ENCODE measurements at places on chromosomes 5 and 9.

DNA sequence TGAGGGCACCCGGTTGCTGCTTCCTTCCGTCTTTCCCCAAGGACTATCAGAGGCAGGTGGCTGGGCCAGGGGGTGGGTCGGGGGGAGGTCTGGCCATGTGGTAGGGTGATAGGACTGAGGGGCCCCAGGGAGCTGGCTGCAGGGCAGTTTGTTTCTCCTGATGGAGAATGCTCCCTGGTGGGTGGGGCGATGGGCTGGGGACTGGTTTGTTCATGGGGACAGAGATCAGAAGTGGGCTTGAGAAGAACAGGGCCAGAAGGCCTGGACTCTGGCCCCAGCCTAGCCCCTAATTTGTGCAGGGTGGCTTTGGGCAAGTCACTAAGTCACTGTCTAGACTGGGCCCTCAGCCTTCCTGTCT is 117.4 kb downstream of the RGS3 start:
- H3K4me3 ChIP-seq: peak overlapping the region; percentile 84
- no peaks in the 10 kb centered on the region for H3K27me3 ChIP-seq
- H3K27ac ChIP-seq: peak overlapping the region; percentile 94

DNA sequence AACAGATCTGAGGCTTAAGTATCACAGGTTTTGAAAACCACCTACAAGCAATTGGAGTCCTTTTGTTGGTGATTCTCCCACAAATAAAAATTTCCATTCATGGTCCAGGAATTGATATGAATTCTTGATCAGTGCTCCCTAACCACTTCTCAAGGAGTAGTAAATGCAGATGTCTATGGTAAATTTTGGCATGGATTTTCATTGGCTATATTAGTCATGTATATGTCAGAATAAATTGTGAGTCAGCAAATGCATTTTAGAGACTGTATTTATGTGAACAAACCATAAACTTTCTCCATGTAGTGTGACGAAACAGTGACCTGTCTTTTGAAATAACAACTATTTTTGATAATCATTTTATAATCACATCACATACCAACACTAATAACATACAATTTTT is 611.1 kb downstream of the HTR1A start:
- H3K27me3 ChIP-seq: no peaks in the 10 kb centered on the region
- no peak for DNase-seq

GRCh38 chr9:17185481-17186029 is 50.7 kb downstream of the CNTLN start:
- no peaks in the 10 kb centered on the region for H3K36me3 ChIP-seq
- H3K4me1 ChIP-seq: no peaks in the 10 kb centered on the region
- H3K4me3 ChIP-seq: no peak overlapping the region
- DNase-seq: no peak
- no peaks in the 10 kb centered on the region for H3K27me3 ChIP-seq

DNA sequence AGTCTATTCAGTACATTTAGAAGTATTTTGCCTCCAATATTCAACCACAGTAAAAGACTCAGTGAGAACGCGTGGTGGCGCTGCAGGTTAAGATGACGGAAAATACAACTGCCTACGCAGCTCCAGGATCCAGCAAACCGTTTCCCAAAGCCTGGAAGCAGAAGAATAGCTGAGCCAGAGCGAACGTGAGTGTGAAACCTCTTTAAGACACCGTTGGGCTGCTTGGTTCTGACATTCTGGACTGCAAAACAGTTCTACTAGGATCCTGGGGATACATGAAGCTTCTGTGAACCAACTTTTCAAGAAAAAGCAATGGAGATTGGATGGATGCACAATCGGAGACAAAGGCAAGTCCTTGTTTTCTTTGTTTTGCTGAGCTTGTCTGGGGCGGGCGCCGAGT is at the start of gene PCDHB16:
TSS of gene PCDHB16 (plus strand) at position 140 of the 400 bp plus-strand sequence. CDS start at position 313, 173 bp downstream.
- no peak for DNase-seq
- peaks cover 61% of the 10 kb centered on the region for H3K27me3 ChIP-seq
- peaks cover 6% of the 10 kb centered on the region for H3K36me3 ChIP-seq
- H3K4me1 ChIP-seq: peaks cover 3% of the 10 kb centered on the region

DNA sequence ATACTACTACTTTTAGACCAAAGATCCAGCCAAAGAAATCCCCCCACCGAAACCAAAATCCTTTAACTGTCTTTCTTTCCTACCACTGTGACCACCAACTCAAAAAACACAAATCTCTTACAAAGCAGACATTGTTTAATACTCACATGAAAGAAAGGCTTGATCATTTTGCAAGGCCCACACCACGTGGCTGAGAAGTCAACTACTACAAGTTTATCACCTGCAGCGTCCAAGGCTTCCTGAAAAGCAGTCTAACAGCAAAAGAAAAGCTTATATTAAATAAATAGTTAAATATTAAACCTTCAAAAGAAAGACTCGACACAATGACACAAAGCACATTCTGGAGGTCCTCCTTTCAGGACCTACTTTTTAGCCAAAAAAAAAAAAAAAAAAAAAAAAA is 5.1 kb downstream of the TXN start:
- H3K36me3 ChIP-seq: peaks cover 98% of the 10 kb centered on the region
- H3K4me3 ChIP-seq: no peak overlapping the region
- H3K4me1 ChIP-seq: peaks cover 56% of the 10 kb centered on the region
- no peak for DNase-seq

GRCh38 chr5:35780236-35780635 is 76.5 kb upstream of the IL7R start:
- DNase-seq: peak; percentile 66
- peak overlapping the region; percentile 87 for H3K27ac ChIP-seq
- peak overlapping the region; percentile 39 for H3K4me3 ChIP-seq
- H3K36me3 ChIP-seq: peaks cover 2% of the 10 kb centered on the region

- H3K27ac ChIP-seq: no peak overlapping the region
- H3K4me3 ChIP-seq: no peak overlapping the region
- peaks cover 5% of the 10 kb centered on the region for H3K4me1 ChIP-seq
- DNase-seq: no peak
These were observed 305.2 kb downstream of the EFNA5 start for GRCh38 chr5:107365320-107366109.

DNA sequence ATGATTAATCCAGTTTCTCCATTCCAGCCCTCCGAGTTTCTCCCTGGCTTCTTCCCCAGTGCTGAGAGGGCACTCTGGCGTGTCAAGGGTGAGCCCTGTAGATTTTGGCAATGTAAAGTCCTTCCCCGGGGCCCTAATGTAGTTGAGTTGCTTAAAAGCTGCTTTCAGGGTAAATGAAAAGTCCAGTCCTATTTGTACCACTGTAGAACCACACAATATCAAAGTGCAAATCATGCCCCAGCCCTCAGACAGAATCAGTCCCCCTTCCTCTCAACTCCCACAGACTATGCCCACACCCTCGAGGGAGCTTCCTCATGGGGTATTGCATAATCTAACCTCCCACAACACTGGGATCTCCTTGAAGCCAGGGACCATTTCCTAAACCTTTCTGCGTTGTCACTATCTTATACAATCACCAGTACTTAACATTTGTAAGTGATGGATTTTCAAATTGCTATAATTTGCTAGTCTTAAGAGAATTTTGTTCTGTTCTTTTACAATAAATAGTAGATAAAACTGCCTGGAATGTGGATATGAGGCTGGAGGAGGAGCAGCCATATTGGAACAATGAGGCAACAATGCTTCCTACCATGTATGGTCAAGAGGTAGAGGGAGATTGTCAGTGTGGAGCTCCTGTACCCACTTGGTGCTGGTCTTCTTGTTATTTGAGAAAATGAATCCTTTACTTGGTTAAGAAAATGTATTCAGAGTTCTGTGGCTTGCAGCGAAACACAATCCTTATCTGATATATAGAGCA is 34.4 kb downstream of the ZNF366 start:
- no peaks in the 10 kb centered on the region for H3K4me1 ChIP-seq
- H3K4me3 ChIP-seq: no peak overlapping the region
- peaks cover 20% of the 10 kb centered on the region for H3K27me3 ChIP-seq
- H3K27ac ChIP-seq: no peak overlapping the region

GRCh38 chr9:8666060-8666459 is 866.5 kb upstream of the DMAC1 start:
- DNase-seq: no peak
- no peak overlapping the region for H3K27ac ChIP-seq
- H3K36me3 ChIP-seq: no peaks in the 10 kb centered on the region
- H3K4me3 ChIP-seq: no peak overlapping the region
- H3K4me1 ChIP-seq: no peaks in the 10 kb centered on the region

DNA sequence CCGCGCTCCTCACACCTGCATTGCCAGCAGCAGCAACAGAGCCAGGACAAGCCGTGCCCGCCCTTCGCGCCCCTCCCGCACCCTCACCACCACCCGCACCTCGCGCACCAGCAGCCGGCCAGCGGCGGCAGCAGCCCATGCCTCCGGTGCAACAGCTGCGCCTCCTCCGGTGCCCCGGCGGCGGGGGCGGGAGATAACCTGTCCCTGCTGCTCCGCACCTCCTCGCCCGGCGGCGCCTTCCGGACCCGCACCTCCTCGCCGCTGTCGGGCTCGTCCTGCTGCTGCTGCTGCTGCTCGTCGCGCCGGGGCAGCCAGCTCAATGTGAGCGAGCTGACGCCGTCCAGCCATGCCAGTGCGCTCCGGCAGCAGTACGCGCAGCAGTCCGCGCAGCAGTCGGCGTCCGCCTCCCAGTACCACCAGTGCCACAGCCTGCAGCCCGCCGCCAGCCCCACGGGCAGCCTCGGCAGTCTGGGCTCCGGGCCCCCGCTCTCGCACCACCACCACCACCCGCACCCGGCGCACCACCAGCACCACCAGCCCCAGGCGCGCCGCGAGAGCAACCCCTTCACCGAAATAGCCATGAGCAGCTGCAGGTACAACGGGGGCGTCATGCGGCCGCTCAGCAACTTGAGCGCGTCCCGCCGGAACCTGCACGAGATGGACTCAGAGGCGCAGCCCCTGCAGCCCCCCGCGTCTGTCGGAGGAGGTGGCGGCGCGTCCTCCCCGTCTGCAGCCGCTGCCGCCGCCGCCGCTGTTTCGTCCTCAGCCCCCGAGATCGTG is 517 bp downstream of the KCNN2 start:
- peak; percentile 25 for DNase-seq
- no peaks in the 10 kb centered on the region for H3K36me3 ChIP-seq
- peak overlapping the region; percentile 51 for H3K4me3 ChIP-seq
- peak overlapping the region; percentile 47 for H3K27ac ChIP-seq
- H3K27me3 ChIP-seq: peaks cover 67% of the 10 kb centered on the region

GRCh38 chr5:157046041-157046440 is 12.9 kb downstream of the HAVCR1 start:
- H3K4me1 ChIP-seq: peaks cover 46% of the 10 kb centered on the region
- no peaks in the 10 kb centered on the region for H3K36me3 ChIP-seq
- no peak overlapping the region for H3K4me3 ChIP-seq

- H3K36me3 ChIP-seq: no peaks in the 10 kb centered on the region
- DNase-seq: no peak
- no peaks in the 10 kb centered on the region for H3K4me1 ChIP-seq
- H3K4me3 ChIP-seq: no peak overlapping the region
- H3K27ac ChIP-seq: no peak overlapping the region
These were observed 509.4 kb downstream of the BNC2 start for GRCh38 chr9:16361118-16361517.

- H3K4me1 ChIP-seq: peaks cover 73% of the 10 kb centered on the region
- H3K27ac ChIP-seq: peak overlapping the region; percentile 83
- peaks cover 11% of the 10 kb centered on the region for H3K36me3 ChIP-seq
- H3K4me3 ChIP-seq: no peak overlapping the region
- H3K27me3 ChIP-seq: no peaks in the 10 kb centered on the region
These were observed 418.8 kb downstream of the RAB3C start for GRCh38 chr5:59001716-59002115.

DNA sequence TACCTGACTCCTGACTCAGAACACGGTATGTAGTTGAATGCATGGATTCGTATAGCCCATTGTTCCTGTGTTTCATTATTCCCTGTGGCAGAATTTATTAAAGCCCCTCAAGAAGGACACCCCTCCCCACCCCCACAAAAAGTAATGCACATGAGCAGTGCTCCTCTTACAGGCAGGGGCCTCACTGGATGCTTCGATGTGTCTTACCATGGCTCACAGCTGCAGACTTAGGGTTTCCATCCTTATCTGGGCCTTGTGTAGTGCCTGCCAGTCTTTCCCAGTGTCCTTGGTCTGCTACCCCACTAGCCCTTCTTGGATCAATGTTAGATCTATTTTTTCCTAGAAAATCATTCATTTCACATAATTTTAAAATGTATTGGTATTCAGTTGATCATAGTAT is 14.9 kb downstream of the EXOSC3 start:
- no peaks in the 10 kb centered on the region for H3K4me1 ChIP-seq
- no peak overlapping the region for H3K4me3 ChIP-seq
- no peak for DNase-seq
- H3K27ac ChIP-seq: peak overlapping the region; percentile 24

DNA sequence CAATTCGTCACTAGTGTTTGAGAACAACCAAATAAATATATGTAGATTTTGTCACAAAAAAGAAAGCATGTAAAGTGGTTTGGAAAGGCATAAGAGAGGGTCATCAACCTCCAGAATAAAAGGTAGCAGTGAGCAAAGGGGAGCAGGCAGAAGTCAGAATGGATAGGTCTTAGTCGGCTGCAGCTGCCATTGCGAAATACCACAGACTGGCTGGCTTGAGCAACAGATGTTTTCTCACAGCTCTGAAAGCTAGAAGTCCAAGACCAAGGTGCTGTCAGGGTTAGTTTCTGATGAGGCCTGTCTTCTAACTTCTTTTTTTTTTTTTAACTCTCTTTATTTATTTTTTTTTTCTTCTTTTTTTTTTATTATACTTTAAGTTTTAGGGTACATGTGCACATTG is 208.1 kb upstream of the PIK3R1 start:
- no peak overlapping the region for H3K4me3 ChIP-seq
- no peak overlapping the region for H3K27ac ChIP-seq
- no peak for DNase-seq
- H3K36me3 ChIP-seq: no peaks in the 10 kb centered on the region
- no peaks in the 10 kb centered on the region for H3K4me1 ChIP-seq

- no peak for DNase-seq
- H3K36me3 ChIP-seq: no peaks in the 10 kb centered on the region
- peaks cover 2% of the 10 kb centered on the region for H3K4me1 ChIP-seq
- no peak overlapping the region for H3K27ac ChIP-seq
- H3K27me3 ChIP-seq: no peaks in the 10 kb centered on the region
These were observed 56.5 kb downstream of the ANKRD33B start for GRCh38 chr5:10620346-10620745.

DNA sequence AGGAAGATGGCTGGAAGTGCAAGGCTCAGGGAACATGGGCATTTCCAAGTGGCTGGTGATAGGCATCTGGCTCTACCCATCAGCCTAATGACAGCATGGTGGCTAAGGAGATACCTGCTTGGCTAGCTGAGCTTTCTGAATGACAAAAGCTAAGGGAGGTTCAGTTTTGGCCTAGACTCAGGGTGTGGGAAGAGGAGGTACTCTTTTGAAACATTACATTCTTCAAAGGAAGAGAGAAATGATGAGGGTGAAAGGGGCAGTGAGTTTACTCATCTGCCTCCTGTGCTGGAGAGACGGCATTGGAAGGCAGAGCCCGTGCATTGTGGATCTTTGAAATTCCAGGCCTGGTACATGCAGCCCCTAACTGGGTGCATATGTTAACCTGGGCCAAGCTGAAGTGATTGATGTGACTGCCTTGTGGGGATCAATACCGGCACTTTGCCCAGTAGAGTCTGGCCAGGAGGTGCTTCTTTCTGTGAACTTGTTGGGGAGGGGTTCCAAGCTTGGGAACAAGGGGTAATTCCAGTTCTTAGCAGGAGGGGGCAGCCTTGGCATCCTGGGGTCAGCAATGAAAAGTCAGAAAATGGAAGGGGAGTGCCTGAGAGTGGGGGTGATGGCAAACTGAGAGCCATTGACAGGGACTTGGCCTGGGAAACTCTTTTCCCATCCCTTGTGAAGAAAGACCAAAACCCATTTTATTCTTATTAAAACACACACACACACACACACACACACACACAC is 108.6 kb downstream of the ACER2 start:
- H3K36me3 ChIP-seq: no peaks in the 10 kb centered on the region
- H3K27ac ChIP-seq: no peak overlapping the region
- H3K4me1 ChIP-seq: peaks cover 27% of the 10 kb centered on the region
- no peak overlapping the region for H3K4me3 ChIP-seq
- peaks cover 13% of the 10 kb centered on the region for H3K27me3 ChIP-seq

GRCh38 chr9:123753016-123753415 is 176.9 kb downstream of the DENND1A start:
- H3K4me3 ChIP-seq: no peak overlapping the region
- H3K36me3 ChIP-seq: peaks cover 22% of the 10 kb centered on the region
- H3K4me1 ChIP-seq: peaks cover 23% of the 10 kb centered on the region
- no peak overlapping the region for H3K27ac ChIP-seq

All from activated T-cell treated with anti-CD3 and anti-CD28 coated beads, Interleukin-2, amount 50 U/mL, for 24 hours (primary cell).